ENCODE measurements at places on chromosomes 7 and 10.

DNA sequence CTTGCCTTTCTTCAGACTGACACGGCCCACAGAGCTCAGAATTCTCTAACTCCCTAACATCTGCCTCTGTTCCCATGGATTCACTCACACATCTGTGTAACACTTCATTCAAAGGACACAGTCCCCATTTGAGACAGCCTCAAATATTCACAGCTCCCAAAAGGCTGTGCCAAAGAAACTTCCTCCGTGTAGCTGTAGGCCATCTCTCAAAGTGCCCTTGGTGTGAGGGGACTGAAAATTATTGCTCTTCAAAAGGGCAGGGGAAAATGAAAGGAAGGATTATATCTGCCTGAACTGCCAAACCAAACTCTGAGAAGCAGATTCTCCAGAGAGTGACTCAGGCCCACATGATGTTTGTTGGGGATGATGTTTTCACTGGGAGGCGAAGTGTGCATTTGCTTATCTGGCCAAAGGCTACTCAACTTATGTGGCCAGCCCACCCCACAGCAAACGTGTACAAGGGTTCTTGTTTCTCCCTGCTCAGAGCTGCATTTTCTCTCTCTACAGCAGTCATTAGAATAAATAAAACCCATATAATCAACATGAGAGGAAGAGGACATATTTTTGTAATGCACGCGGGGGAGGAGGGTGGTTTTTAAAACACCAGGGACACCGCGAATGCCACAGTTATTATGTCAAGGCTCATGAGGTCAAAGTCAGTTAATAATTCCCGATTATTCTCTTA is 302.4 kb upstream of the NFE2L3 start:
- DNase-seq: no peak

- DNase-seq: no peak
These were observed 102.8 kb downstream of the PLPP4 start for GRCh38 chr10:120559800-120560199.

GRCh38 chr10:22252801-22253579 is 35.2 kb upstream of the EBLN1 start:
- peak; percentile 21 for DNase-seq

- no peak for DNase-seq
These were observed 2.4 kb downstream of the ZNF467 start for GRCh38 chr7:149770728-149771636.

DNA sequence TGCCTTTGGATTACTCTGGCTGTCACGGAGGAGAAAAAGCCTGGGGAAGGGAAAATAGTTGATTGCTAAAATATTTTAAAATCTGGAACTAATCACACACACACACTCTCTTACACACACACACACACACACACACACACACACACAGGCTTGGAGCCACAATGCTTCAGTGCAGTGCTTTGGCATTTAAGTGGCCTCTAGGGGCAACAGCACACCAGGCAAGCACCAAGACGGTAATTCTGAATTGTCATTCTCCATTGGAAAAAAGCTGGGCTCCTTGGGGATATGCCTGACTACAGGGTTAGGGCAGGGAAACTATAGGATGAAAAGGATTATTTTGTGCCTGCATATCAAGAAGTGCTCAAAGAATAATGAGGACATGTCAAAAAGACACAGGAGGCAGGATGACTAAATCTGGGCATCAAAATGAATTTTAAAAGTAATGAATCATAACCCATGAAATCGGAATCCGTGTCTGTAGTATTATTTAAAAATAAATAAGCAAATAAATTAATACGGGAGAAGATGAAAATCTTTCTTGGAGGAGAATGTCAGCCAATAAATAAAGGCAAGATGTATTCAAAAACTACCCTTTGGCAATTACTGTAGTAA is 30.4 kb upstream of the DDC start:
- no peak for DNase-seq

DNA sequence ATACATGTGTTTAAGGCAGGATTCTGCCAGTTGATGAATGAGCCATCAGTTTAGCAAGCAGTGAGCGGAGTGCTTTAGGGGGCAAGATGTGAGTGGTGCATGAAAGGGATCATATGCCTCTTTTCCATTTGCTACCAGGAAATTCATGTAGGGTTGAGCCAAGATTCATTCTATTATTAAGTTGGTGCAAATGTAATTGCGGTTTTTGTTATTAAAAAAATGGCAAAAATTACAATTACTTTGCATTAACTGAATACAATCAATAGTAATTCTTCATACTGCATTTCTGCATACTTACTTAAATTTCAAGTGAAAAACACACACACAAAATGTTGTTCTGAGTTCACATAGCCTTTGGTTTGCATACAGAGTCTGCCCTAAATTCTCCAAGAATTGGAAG is 30.1 kb upstream of the NAMPT start:
- DNase-seq: no peak

GRCh38 chr7:107166736-107167426 is 1.9 kb upstream of the HBP1 start:
- no peak for DNase-seq

DNA sequence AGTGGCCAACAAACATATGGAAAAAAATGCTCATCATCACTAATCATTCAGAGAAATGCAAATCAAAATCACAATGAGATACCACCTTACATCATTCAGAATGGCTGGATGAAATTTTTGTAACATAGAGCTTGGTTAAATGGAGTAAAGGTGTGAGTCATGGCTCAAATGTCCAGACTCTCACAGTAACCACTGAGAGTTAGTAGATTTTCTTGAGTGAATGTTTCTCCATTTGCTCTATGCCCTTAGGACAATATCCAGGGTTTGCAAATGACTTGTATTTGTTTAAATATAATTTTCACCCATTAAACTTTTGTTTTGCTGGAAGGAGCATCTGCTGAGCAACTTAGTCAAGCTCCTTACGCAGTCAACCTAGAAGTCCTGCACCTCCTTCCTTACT is 967.2 kb downstream of the XPNPEP1 start:
- no peak for DNase-seq

Measured in stimulated activated CD8-positive, alpha-beta memory T cell treated with anti-CD3 and anti-CD28 coated beads, Interleukin-15, amount 100 ng/mL, for 24 hours (primary cell).